ENCODE measurements at places on chromosomes 3 and 15.

GRCh38 chr3:174268586-174268985, 590.5 kb upstream of the NAALADL2 start:
- no peak for DNase-seq

- DNase-seq: no peak
Measured at GRCh38 chr3:45252826-45253225, 26.7 kb upstream of the TMEM158 start.

- no peak for DNase-seq
Measured at GRCh38 chr3:136632625-136633081, 119.5 kb downstream of the STAG1 start.

- DNase-seq: no peak
Measured at GRCh38 chr15:24880663-24881062, 74.1 kb upstream of the SNRPN start.

GRCh38 chr3:186600896-186601295, 12.0 kb upstream of the AHSG start:
- no peak for DNase-seq

GRCh38 chr3:71629711-71630110, 46.2 kb upstream of the FOXP1 start:
- DNase-seq: no peak

- DNase-seq: no peak
Measured at GRCh38 chr3:152381881-152382295, 113.2 kb downstream of the MBNL1 start.

GRCh38 chr3:78764634-78765033, 1003.2 kb downstream of the ROBO1 start:
- no peak for DNase-seq

DNA sequence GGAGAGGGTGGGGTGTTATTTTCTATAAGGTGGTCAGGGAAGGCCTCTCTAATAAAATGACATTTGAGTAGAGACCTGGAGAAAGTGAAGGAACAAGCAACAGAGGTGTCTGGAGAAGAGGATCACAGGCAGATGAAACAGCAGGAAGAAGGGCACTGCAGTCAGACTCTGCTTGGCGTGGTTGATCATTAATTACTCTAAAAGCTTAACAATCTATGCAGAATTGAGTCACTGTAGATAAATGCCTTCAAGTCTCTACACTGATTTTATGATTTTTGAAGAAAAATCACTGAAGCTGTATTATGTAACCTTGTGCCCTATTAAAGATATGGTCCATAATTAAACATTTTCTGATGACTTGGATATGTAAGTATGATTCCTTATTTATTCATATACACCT, 114.2 kb downstream of the TNIK start:
- DNase-seq: no peak

DNA sequence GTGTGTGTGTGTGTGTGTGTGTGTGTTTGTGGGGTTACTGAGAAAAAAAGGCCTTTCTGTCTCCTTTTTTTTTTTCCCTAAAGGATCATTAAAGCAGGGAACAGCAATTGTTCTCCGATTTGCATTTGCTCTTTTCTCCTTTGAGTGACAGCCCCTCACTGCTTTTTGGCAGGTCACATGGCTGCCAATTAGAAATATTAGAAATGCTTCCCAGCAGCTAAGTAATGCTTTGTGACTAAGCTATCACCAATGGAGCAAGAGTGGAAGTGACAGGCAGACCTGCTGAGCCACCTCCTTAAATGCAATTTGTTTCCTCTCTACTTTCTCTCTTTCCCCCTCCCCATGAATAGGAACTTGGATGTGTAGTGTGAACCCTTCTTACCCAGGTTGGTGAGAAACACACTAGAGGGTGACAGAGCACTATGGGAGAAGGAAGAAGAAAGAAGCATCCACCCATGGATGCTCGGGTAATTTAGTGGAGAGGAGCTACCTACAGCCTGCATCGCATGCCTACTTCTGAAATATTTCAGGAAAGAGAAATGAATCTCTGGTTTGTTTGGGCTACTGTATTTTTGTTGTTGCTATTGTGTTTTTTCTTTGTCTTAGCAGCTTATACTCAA, 165.2 kb upstream of the PDZRN3 start:
- no peak for DNase-seq

- DNase-seq: no peak
Measured at GRCh38 chr3:43779850-43780249, 89.1 kb downstream of the ABHD5 start.
